Left cardiac atrium (tissue), 4 donors: ENCODE measurements at places on chromosomes 5 and 9.

- DNase-seq = no peak
Observed at GRCh38 chr9:110208031-110208430, at the start of gene C9orf152. TSS of gene C9orf152 (minus strand) at chr9:110208159. CDS start at chr9:110207579, 580 bp downstream.

DNA sequence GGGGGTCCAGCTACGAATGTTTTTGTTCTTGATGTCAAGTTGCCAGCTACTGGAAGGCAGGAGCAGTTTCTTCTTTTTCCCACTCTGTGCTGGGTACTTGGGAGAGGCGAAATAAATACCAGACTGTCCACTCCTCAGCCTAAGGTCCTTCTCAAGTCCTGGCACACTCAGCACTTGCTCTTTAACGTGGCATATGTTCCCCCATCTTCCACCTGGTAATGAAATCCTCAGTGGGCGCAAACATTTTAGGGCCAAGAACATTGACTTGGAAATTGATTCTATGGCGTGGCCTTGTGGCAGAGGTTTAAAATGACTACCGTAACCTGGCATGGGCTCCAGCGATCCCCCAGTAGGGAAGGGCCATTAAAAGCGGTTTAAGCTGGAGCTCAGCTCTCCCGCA lies 51.1 kb upstream of the UBTD2 start:
- no peak for DNase-seq

- DNase-seq = no peak
Observed at GRCh38 chr9:6498982-6499381, 86.0 kb downstream of the UHRF2 start.

DNA sequence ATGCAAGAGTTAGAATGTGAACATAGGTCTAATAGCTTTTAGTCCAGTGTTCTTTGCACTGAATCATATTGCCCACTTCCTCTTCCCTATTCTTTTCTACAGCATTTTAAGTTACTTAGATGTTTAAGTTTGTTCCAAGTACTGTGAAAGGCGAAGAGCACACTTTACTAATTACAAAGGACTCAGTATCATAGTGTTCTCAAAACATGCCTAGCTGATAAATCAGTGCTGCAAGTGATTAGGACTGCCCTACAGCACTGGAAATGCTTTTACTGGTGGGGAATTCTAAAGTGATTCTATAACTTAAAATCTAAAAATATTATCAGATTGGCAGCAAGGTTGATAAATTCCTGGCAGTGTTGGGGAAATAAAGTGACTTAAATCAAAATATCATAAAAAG lies 177.9 kb upstream of the KCNN2 start:
- no peak for DNase-seq

DNA sequence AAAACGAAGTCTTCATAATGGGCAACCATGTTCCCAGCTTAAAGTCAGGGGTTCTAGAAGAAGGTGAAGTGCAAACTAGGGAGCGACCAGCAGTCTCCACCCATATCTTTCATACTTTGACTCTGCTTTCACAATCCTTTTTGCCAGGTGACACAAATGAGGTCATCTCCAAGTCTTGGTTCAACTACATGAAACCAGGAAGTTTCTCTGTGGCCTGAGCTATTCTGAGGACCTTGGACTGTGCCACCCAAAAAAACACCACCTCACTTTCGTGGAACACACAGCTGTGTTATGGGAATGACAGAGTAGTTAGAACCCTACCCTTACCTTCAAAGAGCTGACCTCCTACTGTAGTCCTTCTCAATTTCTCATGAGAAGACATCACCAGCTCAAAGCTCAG lies 309.2 kb downstream of the AGTPBP1 start:
- no peak for DNase-seq

GRCh38 chr5:89246252-89246651 lies 363.3 kb upstream of the MEF2C start:
- no peak for DNase-seq

DNA sequence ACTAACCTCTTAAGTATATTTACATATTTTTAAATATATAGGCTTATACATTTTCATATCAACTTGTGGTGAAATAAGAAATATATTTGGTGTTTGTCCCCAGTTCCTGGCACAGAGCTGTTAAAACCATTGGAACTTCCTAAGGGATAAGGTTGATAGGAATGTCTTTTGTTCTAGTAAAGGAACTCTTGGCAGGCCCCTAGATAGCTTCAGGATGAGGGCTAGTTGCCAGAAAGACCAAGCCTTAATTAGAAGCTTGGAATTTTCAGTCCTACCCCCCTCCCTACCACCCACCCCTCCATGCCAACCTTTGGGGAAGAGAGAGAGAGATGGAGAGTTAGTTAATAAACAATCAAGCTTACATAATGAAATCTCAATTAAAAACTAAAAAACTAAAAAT lies 638.6 kb upstream of the ACO1 start:
- DNase-seq = no peak

GRCh38 chr5:92429646-92430045 lies 1046.5 kb upstream of the ARRDC3 start:
- no peak for DNase-seq

DNA sequence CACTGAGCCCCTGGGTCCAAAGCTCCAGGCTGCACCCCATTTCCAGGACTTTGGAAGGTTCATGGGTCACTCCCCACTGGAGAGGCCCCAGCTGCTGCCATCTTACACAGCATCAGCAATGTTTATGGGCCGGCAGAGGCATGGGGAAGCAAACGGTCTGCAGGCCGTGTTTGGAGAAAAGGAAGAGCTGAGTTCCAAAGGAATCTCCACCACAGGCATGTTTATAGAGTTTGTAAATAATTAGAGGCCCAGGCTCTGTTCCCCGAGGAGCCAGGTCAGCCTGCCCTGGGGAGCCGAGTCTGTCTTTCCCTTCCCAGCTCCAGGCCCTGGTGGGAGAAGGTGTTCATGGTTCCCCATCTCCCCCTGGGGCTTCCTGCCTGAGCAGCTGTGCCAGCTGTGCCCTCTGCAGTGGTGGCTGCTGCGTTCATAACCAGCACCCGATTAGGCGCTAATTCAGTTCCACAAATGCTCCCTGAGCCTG lies 64.8 kb downstream of the COL27A1 start:
- no peak for DNase-seq

GRCh38 chr5:176985516-176985915 lies 21.1 kb downstream of the UIMC1 start:
- DNase-seq = no peak

- no peak for DNase-seq
Observed at GRCh38 chr9:121889990-121890563, 203.0 kb downstream of the TTLL11 start.

DNA sequence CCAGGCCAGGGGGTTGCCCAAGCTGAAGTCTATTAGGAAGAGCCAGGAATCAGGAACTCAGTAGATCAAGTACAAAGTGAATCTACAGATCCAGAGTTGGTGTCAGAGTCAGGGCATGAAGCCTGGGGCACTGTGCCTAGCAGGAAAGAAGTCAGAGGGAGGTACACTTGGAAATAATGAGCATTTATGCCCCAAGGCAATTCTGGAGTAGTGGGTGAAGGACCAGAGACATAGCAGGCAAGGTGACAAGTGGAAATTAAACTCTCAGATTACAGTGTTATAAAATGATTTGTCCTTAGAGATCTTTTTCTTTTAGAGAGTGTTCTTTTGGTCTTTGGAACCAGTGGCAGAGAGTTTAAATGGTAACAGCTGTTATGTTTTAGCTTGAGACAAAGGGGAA lies 138.0 kb downstream of the ADAMTSL1 start:
- no peak for DNase-seq

GRCh38 chr9:129895376-129896268 lies 60.4 kb downstream of the USP20 start:
- DNase-seq = no peak

DNA sequence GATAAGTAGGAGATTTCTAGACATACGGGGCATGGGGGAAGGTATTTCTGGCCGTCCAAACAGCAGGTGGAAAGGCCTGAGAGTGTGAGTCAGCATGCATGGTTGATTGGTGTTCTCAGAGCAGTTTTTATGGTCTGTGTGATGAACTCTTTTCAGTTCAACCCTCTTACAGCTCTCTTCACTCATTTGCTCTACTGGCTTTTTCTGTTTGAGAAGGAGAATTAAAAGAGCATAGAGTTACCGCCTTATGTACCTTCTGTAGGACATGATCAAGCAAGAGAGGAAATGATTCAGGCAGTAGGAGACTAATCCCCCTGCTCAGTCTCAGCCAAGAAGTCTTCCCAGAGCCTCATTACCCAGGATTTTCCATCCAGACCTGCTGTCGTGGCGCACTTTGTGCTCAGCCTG lies 92.4 kb downstream of the PRDM6 start:
- DNase-seq = no peak

- no peak for DNase-seq
Observed at GRCh38 chr5:111165058-111165457, 59.1 kb upstream of the CAMK4 start.

GRCh38 chr5:84384604-84385575 lies at the start of gene EDIL3:
TSS of gene EDIL3 (minus strand) at chr5:84384880. CDS start at chr5:84384374, 506 bp downstream.
- DNase-seq = peak; percentile 40

GRCh38 chr9:16028548-16028947 lies 475.7 kb downstream of the CCDC171 start:
- DNase-seq = no peak

- no peak for DNase-seq
Observed at GRCh38 chr5:89232139-89232603, 349.2 kb upstream of the MEF2C start.

DNA sequence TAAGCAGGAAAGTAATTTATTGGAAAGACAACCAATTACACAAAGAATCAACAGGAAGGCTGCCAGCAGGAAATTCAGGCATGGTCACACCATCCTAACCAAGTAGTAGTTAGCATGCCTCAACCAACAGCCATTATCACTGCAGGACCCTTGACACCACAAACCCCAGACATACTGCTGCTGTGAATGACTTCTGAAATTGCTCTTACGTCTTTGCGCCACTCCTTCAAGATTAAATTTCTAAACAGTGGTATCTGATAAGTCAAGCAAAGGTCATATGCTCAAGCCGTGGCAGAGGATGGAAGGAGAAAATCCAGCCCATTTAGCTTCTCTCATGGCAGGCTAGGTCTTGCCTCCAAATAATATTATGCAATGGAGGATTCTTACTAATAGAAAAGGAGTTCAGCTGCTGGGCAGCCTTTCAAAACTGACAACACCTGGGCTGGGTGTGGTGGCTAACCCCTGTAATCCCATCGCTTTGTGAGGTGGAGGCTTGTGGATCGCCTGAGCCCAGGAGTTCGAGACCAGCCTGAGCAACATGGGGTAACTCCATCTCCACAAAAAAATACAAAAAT lies 5.0 kb upstream of the PTGER4 start:
- DNase-seq = no peak

DNA sequence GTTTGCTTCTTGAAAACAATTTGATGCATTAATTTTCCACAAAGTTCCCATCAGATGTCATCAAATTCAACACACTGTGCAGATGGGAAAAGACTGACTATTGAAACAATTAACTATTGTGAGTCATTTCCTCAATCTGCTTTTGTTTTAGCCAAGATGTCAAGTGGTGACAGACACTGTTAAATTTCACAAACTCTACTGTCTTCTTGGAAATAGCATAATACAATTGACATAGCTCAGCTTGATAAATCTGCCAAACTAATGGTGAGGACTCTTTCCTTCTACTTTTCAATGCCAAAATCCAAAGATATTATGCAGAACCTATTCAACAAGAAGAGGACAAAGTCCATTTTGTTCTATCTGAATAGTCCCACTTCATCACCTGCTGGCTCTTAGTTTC lies 242.3 kb downstream of the CAAP1 start:
- DNase-seq = no peak

DNA sequence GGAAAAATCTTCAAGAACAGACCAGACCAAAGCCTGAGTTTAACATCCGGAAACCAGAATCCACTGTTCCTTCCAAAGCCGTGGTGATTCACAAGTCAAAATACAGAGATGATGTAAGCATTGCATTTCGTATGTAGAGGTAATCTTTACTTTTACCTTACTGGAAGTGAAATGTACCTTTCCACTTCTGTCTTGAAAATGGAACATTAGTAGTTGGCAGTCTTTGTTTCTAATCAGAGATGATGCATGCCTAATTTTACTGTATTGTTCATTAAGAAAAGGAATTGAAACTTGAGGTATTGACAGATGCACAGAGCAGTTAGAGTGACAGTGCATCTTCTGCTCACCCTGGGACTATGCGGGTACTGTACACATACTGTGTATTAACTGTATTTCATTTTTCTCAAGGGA lies 34.6 kb downstream of the HABP4 start:
- DNase-seq = no peak

GRCh38 chr9:27489087-27489876 lies 34.8 kb upstream of the IFNK start:
- DNase-seq = no peak

GRCh38 chr5:137486707-137487106 lies 12.4 kb downstream of the SPOCK1 start:
- DNase-seq = peak; percentile 55

DNA sequence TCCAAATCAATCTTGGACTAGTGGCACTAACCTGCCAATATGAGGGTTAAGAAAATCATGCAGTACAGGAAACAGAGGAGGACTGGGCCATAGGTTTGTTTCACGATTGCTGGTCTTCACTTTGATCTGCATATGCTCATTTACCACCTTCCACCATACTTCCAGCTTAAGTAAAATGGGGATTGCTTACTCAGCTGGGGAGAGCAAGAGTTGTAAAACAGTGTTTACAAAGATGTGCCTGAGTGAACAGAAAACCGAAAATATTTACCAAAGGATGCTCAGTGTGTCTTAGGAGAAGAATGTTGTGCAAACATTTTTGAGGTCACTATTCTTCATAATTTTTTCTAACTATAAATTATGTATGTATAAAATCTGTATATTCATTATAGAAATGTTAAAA lies 65.1 kb upstream of the DNAH5 start:
- no peak for DNase-seq

GRCh38 chr5:118295045-118295444 lies 693.3 kb downstream of the DTWD2 start:
- DNase-seq = no peak

GRCh38 chr5:144971108-144971850 lies 800.6 kb downstream of the KCTD16 start:
- no peak for DNase-seq

DNA sequence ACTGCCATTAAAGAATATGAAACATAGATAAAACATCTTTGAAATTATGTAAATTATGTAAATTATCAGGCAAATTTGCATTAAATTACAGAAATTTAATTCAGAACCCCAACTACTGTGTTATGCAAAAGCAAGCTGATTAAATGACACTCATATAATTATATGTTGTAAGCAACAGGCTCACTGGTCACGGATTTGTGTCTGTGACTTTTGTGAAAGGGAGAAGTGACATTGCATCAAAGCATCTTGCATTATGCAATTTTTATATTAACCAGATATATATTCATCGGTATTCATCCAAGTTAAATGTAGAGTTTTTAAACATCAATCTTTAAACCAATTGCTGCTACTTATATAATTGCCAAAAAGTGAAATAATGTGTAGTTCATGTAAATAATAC lies 13.0 kb upstream of the GLIPR2 start:
- DNase-seq = no peak

DNA sequence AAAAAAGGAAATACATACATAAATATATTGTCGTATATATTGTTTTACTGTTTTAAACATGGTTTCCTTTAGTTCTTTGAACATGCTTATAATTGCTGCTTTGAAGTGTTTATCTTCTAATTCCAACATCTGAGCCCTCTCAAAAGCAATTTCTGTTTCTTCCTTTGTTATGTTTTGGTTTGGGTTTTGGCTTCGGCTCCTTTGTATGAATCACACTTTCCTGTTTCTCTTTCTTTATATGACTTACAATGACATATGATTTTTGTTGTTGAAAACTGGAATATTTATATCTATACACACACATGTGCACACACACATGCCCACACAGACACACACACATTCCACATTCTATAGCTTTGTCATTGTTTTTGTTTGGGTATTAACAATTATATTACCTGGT lies 1206.7 kb downstream of the CDH12 start:
- DNase-seq = no peak

GRCh38 chr5:74433896-74434829 lies 206.4 kb downstream of the ENC1 start:
- peak; percentile 25 for DNase-seq

GRCh38 chr9:127047971-127048370 lies 74.5 kb downstream of the ANGPTL2 start:
- no peak for DNase-seq
